HCT116 (cell line): ENCODE measurements at places on chromosomes 12 and 14. TPM values are rescaled to one million over a fixed set of nuclear protein-coding genes. Genes with fewer than 3 reads are reported as not detected.

DNA sequence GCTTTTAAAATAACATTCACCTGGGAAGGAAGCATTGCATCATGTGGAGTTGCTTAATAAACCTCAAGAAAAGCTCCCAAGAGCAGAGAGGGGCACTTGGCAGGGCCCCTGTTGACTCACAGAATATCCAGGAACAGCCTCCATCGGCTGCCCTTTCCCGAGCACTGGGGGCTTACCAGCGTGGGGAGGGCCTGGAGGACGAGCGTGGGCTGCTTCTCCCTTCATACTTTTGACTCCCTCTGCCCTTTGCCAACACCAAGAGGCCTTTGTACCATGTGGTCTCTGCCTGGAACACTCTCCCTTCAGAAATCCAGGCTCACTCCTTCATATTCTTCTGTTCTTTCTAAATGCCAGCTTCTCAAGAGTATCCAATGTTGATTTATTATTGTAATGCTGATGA lies 492.1 kb upstream of the TMEM132C start:
- H3K27ac ChIP-seq: no peak overlapping the region
- H3K27me3 ChIP-seq: no peaks in the 10 kb centered on the region
- H3K4me3 ChIP-seq: no peak overlapping the region
- no peak for DNase-seq
- no peaks in the 10 kb centered on the region for H3K36me3 ChIP-seq

The ZDHHC22 gene
- 0.10 TPM for total RNA-seq

The ADCY6 gene
- 24.9 TPM for total RNA-seq

The FUT8 gene
- total RNA-seq: 42.3 TPM

The FGF23 gene
- not detected for total RNA-seq

The HOXC12 gene
- not detected for total RNA-seq

DNA sequence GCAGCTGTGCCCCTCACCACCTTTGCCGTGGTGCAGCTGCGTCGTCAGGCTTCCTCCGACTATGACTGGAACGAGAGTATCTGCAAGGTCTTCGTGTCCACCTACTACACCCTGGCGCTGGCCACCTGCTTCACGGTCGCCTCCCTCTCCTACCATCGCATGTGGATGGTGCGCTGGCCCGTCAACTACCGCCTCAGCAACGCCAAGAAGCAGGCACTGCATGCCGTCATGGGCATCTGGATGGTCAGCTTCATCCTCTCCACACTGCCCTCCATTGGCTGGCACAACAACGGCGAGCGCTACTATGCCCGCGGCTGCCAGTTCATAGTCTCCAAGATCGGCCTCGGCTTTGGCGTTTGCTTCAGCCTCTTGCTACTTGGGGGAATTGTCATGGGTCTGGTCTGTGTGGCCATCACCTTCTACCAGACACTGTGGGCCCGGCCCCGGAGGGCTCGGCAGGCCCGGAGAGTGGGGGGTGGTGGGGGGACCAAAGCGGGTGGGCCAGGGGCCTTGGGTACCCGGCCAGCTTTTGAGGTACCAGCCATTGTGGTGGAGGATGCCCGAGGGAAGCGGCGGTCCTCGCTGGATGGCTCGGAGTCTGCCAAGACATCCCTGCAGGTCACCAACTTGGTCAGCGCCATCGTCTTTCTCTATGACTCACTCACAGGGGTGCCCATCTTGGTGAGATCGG lies 2.6 kb downstream of the GPR162 start:
- peaks cover 20% of the 10 kb centered on the region for H3K4me1 ChIP-seq
- no peaks in the 10 kb centered on the region for H3K36me3 ChIP-seq
- H3K27ac ChIP-seq: no peak overlapping the region
- H3K27me3 ChIP-seq: peaks cover 6% of the 10 kb centered on the region; the same call in 1 of the 2 replicates
- no peak for DNase-seq

DNA sequence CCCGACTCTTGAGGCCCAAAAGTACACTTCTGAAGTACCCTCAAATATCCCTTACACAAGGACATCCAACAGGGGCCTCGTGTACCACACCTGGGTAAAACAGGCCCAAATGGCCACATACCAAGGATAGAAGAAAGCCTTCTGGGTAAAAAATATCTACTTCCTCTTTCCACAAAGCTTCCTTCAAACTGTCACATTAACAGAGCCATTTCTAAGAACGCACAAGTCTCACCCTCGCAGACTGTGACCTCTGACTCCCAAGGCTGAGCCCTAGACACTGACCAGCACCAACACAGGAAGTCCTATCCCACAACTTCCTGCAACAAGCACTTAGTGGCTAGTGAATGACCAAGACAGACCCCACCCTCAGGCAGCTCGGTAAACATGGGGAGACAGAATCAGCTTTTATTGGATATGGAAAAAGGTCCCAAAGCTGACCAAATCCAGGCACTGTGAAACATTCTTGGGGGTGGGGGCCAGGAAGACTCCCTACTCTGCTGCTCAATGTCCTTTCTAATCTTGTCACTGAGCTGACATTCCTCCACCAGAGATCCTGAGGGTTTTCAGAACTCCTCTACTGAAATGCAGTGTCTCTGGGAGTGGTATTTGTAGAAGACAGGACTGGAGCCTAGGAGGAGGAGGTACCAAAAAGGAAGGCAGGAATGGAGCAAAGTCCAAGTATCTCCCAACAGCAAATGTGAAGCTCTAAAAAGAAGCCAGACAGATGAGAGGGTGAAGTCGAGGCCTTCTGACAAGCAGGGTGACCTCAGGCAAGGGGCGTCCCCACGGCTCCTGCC lies 15.9 kb downstream of the KCTD10 start:
- H3K27ac ChIP-seq: no peak overlapping the region
- H3K36me3 ChIP-seq: peaks cover 28% of the 10 kb centered on the region
- DNase-seq: no peak
- peaks cover 39% of the 10 kb centered on the region for H3K4me1 ChIP-seq

The SPX gene
- 0.76 TPM for total RNA-seq

DNA sequence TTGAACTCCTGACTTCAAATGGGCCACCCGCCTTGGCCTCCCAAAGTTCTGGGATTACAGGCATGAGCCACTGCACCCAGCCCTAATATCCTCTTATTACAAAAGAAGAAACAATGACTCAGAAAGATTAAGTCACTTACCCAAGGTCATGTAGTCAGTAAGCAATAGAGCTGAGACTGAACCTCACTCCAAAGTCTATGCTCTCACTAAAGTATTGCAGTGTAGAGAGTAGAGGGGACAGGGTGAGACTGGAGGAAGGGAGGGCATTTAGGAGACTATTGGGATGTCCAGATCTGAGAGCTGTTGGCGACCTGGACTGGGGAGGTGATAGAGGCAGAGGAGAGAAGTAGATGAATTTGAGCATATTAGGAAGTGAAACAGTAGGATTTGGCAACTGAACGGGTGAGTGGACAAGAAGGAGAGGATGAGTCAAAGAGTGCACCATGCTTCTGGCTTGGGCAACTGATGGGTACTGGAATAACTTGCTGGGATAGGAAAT lies 11.8 kb downstream of the P2RX7 start:
- H3K27me3 ChIP-seq: no peaks in the 10 kb centered on the region
- no peak overlapping the region for H3K27ac ChIP-seq
- no peak overlapping the region for H3K4me3 ChIP-seq
- DNase-seq: no peak
- H3K4me1 ChIP-seq: no peaks in the 10 kb centered on the region

The ZCCHC8 gene
- total RNA-seq: 30.5 TPM

GRCh38 chr12:92133795-92134637 lies 11.6 kb downstream of the BTG1 start:
- no peaks in the 10 kb centered on the region for H3K36me3 ChIP-seq
- no peak for DNase-seq
- H3K27ac ChIP-seq: no peak overlapping the region
- H3K27me3 ChIP-seq: no peaks in the 10 kb centered on the region
- H3K4me3 ChIP-seq: no peak overlapping the region

GRCh38 chr12:14693116-14693515 lies 3.3 kb downstream of the GUCY2C start:
- H3K36me3 ChIP-seq: no peaks in the 10 kb centered on the region
- H3K27ac ChIP-seq: no peak overlapping the region
- H3K4me1 ChIP-seq: no peaks in the 10 kb centered on the region
- H3K4me3 ChIP-seq: no peak overlapping the region
- H3K27me3 ChIP-seq: no peaks in the 10 kb centered on the region
- no peak for DNase-seq

- no peak overlapping the region for H3K4me3 ChIP-seq
- H3K27me3 ChIP-seq: no peaks in the 10 kb centered on the region
- no peaks in the 10 kb centered on the region for H3K36me3 ChIP-seq
- H3K27ac ChIP-seq: no peak overlapping the region
- DNase-seq: no peak
These were observed 378.0 kb downstream of the FOXG1 start for GRCh38 chr14:29144621-29145020.

The GSC gene
- not detected for total RNA-seq

DNA sequence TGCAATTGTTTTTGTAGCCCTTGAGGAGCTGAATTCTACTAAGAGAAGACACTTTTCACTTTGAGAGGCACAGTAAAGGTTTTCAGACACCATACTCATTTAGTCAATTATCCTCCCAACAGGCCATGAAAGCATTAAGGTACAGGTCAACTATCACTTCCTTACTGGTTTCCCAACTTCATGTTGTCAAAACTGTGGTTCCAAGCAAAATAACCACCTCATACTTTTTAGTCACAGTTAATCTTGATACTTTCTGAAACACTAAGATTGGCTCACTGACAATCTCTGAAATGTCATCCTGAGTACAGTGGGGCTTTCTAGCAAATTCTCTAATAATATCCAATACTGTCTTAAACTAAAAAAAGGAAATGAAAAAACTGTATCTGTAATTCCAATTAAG lies 71.7 kb downstream of the SLC2A13 start:
- no peak overlapping the region for H3K4me3 ChIP-seq
- no peaks in the 10 kb centered on the region for H3K27me3 ChIP-seq
- H3K36me3 ChIP-seq: no peaks in the 10 kb centered on the region
- DNase-seq: no peak

The LRRC10 gene
- total RNA-seq: not detected

The PRDM4 gene
- total RNA-seq: 32.9 TPM

- H3K27me3 ChIP-seq: no peaks in the 10 kb centered on the region
- H3K4me3 ChIP-seq: no peak overlapping the region
- no peak overlapping the region for H3K27ac ChIP-seq
- no peak for DNase-seq
- no peaks in the 10 kb centered on the region for H3K36me3 ChIP-seq
- H3K4me1 ChIP-seq: no peaks in the 10 kb centered on the region
These were observed 47.6 kb downstream of the RIMBP2 start for GRCh38 chr12:130668286-130669204.

DNA sequence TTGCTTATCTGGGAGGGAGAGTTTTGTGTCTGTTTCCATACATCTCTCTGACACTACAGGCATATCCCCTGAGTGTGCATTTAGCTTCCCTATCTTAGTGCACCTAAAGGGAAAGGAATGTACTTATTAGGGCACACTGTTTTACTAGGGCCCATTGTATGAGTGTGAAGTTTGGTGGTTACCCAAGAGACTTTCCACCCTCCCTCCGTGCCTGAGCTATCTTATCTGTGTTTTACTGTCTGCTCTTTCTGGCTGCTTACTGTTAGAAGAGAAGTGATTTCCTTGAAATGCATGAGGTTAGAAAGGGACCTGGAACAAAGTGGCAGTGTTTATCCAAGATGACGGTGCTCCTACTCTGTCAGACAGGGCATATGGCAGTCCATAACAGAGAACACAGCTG lies 8.5 kb upstream of the SVOP start:
- 0 out of 2 replicates have a peak, but pooled peaks cover 4% of the 10 kb centered on the region for H3K27me3 ChIP-seq
- no peak for DNase-seq
- H3K4me3 ChIP-seq: no peak overlapping the region
- H3K4me1 ChIP-seq: no peaks in the 10 kb centered on the region
- no peak overlapping the region for H3K27ac ChIP-seq
- H3K36me3 ChIP-seq: no peaks in the 10 kb centered on the region

DNA sequence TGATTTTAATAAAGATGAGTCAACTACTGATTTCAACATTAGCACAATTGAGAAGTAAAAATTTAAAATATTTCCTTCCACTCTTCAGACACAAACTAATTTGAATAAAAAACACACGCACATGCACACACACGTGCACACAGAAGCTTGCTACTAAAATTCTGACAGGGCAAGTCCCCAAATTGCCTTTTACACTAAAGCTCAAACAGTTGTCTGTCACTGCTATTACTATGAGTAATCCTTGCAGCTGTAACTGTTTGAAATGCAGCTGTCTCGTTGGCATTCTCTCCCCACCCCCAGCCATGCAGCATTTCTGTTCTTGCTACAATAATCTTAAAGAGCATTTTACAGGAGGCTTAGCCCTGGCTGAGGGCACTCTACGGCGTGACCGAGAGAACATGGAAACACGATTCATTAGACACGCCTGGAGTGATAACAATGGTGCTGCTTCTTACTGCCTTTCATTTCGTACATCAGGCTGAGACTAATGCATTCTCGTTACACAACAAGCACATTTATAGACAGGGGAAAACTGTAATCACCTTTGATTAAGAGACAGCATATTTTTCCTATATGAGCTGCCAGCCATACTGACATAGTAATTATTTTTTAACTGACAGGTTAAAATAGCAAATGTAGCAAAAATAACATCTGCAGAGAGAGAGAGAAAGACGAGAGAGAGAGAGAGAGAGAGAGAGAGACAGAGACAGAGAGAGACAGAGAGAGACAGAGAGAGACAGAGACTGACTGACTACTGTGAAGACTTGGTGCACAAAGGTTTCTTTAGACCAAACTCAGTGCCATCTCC lies 153.8 kb downstream of the MED13L start:
- no peaks in the 10 kb centered on the region for H3K27me3 ChIP-seq
- no peak for DNase-seq
- no peak overlapping the region for H3K4me3 ChIP-seq
- no peak overlapping the region for H3K27ac ChIP-seq

The CCDC177 gene
- total RNA-seq: not detected

DNA sequence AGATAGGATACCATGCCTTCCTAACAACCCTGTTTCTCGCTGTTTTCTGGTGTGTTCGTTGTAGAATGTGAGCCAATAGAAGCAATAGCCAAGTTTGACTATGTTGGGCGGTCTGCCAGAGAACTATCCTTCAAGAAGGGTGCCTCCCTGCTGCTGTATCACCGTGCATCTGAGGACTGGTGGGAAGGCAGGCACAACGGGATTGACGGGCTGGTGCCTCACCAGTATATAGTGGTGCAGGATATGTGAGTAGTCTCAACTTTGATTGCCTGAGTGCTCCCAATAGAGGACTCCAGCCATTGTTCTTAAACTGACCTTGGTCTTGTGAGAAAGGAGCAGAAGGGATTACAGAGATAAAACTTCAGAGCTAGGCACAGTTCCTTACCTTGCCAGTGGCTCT lies 96.2 kb downstream of the KICS2 start:
- no peak overlapping the region for H3K4me3 ChIP-seq
- H3K27ac ChIP-seq: no peak overlapping the region
- H3K27me3 ChIP-seq: no peaks in the 10 kb centered on the region
- no peaks in the 10 kb centered on the region; the same call in 1 of the 2 replicates for H3K4me1 ChIP-seq
- DNase-seq: no peak

The TMEM179 gene
- total RNA-seq: not detected

DNA sequence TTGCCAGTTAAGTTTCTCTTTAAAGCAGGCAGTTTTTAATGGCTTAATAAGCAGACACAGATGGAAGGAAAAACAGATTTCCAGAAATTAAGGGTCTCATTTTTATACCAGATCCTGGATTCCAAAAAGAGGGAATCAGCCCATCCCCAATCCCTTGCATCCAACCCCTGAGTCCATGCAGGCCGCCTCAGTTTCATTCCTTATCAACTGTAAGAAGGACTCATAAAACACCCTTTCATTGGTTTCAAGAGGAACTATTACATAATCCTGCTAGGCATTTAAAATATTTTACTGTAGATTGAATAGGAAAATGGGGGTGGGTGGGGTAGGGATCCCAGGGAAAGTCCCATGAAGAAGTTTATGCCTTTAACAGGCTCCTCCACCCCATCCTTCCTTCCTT lies 9.4 kb downstream of the CCDC184 start:
- no peaks in the 10 kb centered on the region for H3K27me3 ChIP-seq
- H3K4me1 ChIP-seq: peaks cover 10% of the 10 kb centered on the region
- no peak overlapping the region for H3K4me3 ChIP-seq
- DNase-seq: no peak
